Esophagus squamous epithelium (tissue), 5 donors: ENCODE measurements at places on chromosomes 5 and 9. TPM values are rescaled to one million over a fixed set of nuclear protein-coding genes. Genes with fewer than 3 reads are reported as not detected.
A peak's percentile ranks its signal among the peaks of the same experiment; 100 is the strongest.

GPR151 gene
- total RNA-seq = not detected

PCDHA12 gene
- not detected for total RNA-seq

DNA sequence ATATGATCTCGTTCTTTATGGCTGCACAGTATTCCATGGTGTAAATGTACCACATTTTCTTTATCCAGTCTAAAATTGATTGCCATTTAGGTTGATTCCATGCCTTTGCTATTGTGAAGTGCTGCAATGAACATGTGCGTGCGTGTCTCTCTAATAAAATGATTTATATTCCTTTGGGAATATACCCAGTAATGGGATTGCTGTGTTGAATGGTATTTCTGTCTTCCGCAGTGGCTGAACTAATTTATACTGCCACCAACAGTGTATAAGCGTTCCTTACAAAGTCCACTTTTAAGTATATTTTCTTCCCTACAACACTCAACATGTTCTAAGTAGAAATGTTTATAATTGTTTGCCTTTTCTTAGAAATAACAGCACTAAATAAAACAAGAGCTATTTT is 521.9 kb downstream of the DTWD2 start:
- no peaks in the 10 kb centered on the region for H3K4me1 ChIP-seq
- H3K27me3 ChIP-seq = no peaks in the 10 kb centered on the region
- H3K36me3 ChIP-seq = no peaks in the 10 kb centered on the region
- no peak overlapping the region for H3K4me3 ChIP-seq

DNA sequence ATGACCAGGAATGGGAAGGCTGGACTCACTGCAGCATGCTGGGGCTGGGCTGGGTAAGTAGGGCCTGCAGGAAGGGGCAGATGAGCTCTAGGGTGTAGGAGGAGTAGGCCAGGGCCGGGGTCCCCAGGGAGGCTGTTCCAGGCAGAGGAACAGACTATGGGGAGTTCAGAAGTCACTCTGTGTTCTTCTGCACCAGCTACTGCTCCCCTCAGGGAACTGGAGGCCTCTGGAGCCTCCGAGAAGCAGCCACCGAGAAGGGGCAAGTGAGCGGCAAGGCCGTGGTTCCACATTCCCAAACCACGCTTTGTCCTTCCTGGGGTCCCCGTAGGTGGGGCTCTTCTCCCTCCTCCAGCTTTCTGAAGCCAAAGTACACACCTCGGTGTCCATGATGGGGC is 8.4 kb upstream of the SLC2A6 start:
- H3K4me1 ChIP-seq = peaks cover 12% of the 10 kb centered on the region
- no peak for DNase-seq
- no peaks in the 10 kb centered on the region for H3K36me3 ChIP-seq
- H3K27ac ChIP-seq = peak overlapping the region; percentile 32
- H3K4me3 ChIP-seq = no peak overlapping the region

DNA sequence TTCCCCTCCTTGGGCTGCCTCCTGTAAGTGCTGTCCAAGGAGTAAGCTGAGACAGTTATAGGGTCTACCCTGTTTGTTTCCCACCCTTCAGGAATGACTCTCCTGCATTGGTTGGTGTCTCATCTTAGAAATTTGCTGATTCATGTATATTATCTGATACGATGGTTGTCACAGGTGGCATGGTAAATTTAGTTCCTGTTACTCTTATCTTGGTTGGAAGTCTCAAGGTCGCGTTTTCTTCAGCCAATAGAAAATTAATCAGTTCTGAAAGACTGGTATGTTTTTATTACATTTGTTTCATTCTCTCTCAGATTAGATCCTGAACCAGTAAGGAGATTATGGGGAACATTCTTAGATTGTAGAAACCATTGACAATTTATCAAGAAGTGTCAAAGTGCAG is 42.7 kb downstream of the SCGB3A1 start:
- H3K27ac ChIP-seq = no peak overlapping the region
- H3K27me3 ChIP-seq = no peaks in the 10 kb centered on the region
- no peaks in the 10 kb centered on the region for H3K4me1 ChIP-seq

DNA sequence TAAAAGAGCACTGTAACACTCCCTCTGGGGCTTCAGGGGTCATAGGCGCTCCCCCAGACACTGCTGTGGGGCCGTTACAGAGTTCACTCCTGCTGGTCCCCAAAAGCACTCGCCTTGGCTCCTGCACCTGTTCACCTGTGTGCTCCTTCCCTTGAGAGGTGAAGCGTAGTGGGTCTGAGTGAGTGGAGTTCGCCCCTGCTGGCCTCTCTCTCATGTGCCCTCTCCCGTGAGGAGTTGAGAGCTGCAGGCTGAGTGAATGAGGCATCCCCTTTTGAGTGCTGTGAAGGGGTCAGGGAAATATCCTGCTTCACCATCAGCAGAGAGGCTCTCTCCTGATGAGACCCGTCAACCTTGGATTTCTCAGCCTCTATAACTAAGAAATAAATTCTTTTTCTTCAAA is 134.6 kb upstream of the TUT7 start:
- H3K4me3 ChIP-seq = no peak overlapping the region
- H3K27me3 ChIP-seq = no peaks in the 10 kb centered on the region
- no peaks in the 10 kb centered on the region for H3K36me3 ChIP-seq

GRCh38 chr5:176824604-176825003 is 14.2 kb downstream of the UNC5A start:
- no peaks in the 10 kb centered on the region for H3K36me3 ChIP-seq
- H3K4me1 ChIP-seq = no peaks in the 10 kb centered on the region

- no peak for DNase-seq
- no peak overlapping the region for H3K4me3 ChIP-seq
- no peaks in the 10 kb centered on the region for H3K4me1 ChIP-seq
- H3K27me3 ChIP-seq = no peaks in the 10 kb centered on the region
- peak overlapping the region; percentile 30 for H3K27ac ChIP-seq
These were observed 633.6 kb downstream of the BNC2 start for GRCh38 chr9:16236882-16237281.

- no peaks in the 10 kb centered on the region for H3K36me3 ChIP-seq
- H3K4me1 ChIP-seq = no peaks in the 10 kb centered on the region
- H3K27ac ChIP-seq = no peak overlapping the region
- no peaks in the 10 kb centered on the region for H3K27me3 ChIP-seq
These were observed 29.7 kb downstream of the PPP1R2B start for GRCh38 chr5:156879665-156880285.

GRCh38 chr5:142293486-142293885 is 31.3 kb downstream of the SPRY4 start:
- H3K27ac ChIP-seq = no peak overlapping the region
- H3K4me1 ChIP-seq = peaks cover 5% of the 10 kb centered on the region
- no peak for DNase-seq
- H3K27me3 ChIP-seq = no peaks in the 10 kb centered on the region
- no peak overlapping the region for H3K4me3 ChIP-seq

DNA sequence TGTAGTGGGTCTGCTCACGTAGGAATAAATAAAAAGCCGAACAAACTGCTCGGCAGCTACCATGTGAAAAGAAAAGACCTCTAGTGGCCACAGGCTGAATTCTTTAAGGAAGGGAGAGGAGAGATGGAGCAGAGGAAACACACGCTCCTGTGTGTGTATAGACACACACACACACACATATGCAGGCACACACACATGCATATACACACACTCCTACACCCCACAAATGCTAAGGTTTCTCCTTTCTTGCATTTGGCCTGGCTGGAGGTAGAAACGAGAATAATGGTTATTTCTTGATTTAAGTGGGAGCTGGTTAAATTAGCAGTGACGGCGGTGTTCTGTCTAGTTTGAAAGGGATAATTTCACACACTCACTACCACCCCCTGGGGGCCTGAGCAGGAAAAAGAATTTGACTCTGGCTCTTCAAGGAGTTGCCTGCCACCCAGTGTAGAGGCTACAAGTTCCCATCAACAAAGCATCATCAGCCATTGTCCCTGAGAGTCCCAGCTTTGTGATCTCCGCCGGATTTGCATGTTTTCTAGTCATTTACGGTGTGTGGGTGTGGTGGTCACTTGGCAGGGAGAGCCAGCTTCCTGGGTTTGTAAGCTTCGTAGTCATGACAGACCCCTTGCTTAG is at the start of gene INSYN2B:
TSS of gene INSYN2B (minus strand) at position 78 of the 636 bp plus-strand sequence. CDS start 96,597 bp downstream, outside the sequence.
- no peaks in the 10 kb centered on the region for H3K27me3 ChIP-seq
- DNase-seq = no peak
- H3K4me1 ChIP-seq = peaks cover 4% of the 10 kb centered on the region
- no peak within 1 kb of the TSS for H3K27ac ChIP-seq

GRCh38 chr5:156121882-156122281 is 205.1 kb upstream of the SGCD start:
- no peaks in the 10 kb centered on the region for H3K36me3 ChIP-seq
- no peak overlapping the region for H3K4me3 ChIP-seq
- H3K27me3 ChIP-seq = no peaks in the 10 kb centered on the region
- DNase-seq = no peak
- no peaks in the 10 kb centered on the region for H3K4me1 ChIP-seq

DNA sequence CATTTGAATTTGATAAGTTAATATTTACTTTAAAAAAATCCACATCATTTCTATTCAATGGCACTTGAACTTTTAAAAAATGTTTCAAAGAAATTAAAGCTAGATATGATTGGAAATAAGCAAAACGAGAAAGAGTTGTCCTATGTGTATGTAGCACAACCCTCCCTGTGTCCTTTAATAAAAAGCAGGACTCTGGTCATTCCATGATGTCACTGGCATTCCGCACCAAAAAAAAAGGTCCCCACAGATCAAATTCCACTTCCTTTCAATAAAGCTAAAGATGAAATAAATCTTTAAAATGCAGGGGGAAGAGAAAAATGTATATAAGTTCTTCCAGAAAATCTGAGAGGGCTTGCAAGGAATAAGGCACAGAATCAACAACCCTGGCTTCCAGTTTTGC is 103.8 kb downstream of the EFNA5 start:
- no peak overlapping the region for H3K27ac ChIP-seq
- peaks cover 17% of the 10 kb centered on the region for H3K4me1 ChIP-seq
- no peaks in the 10 kb centered on the region for H3K36me3 ChIP-seq
- DNase-seq = no peak
